ENCODE measurements at places on chromosomes 5 and 9. TPM values are rescaled to one million over a fixed set of nuclear protein-coding genes. Genes with fewer than 3 reads are reported as not detected.

The HAVCR1 gene
- total RNA-seq, result not detected

The RGMB gene
- total RNA-seq, result 14.6 TPM

The PCDHB3 gene
- 0.17 TPM for total RNA-seq

GRCh38 chr5:1840741-1841521 is 39.7 kb downstream of the NDUFS6 start:
- peaks cover 95% of the 10 kb centered on the region for H3K27me3 ChIP-seq
- no peak overlapping the region for H3K4me3 ChIP-seq
- H3K4me1 ChIP-seq, result no peaks in the 10 kb centered on the region
- no peak for DNase-seq
- H3K36me3 ChIP-seq, result no peaks in the 10 kb centered on the region

DNA sequence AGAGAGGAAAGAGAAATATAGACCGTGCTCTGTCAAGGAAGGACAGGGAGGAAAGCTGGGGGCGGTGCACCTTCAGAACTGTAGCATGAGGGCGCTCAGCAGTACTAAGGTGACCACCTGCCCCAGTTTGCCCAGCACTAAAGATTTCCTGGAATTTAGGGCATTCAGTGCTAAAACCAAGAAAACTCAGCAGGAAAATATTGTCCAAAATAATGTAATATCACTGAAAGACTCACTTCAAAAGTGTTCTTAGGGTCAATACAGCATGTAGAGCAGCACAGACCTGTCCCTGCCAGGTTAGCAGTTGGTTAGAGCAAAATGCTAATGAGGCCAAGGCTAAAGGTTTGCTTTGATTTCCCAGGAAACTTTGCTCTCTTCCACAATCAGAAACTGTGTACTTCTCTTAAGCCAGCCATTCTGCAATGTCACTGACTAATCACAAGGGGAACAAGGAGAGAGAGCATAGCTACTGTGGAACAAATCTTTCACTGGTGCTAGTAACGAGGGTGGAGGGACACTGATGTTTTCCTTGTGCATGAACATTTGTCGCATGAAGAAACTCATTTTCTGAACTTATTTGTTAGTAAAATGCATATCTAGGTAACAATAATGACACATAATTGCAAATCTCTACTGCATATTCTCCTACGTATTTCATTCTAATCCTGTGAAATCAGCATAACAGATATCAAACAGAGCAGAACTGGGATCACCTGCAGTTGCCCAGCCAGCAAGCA is 53.0 kb upstream of the GRAMD2B start:
- H3K4me3 ChIP-seq, result no peak overlapping the region
- no peaks in the 10 kb centered on the region for H3K27me3 ChIP-seq
- no peaks in the 10 kb centered on the region for H3K36me3 ChIP-seq
- H3K27ac ChIP-seq, result no peak overlapping the region

GRCh38 chr9:68704498-68704813 is 584 bp upstream of the PIP5K1B start:
- DNase-seq, result no peak
- peaks cover 36% of the 10 kb centered on the region for H3K27me3 ChIP-seq
- H3K27ac ChIP-seq, result no peak overlapping the region
- no peaks in the 10 kb centered on the region for H3K4me1 ChIP-seq
- no peak overlapping the region for H3K4me3 ChIP-seq

GRCh38 chr5:34854459-34855174 is 15.7 kb downstream of the TTC23L start:
- no peaks in the 10 kb centered on the region for H3K27me3 ChIP-seq
- no peak overlapping the region for H3K4me3 ChIP-seq
- H3K27ac ChIP-seq, result no peak overlapping the region
- no peak for DNase-seq
- no peaks in the 10 kb centered on the region for H3K36me3 ChIP-seq

GRCh38 chr5:131974016-131974415 is 28.6 kb upstream of the MEIKIN start:
- no peak overlapping the region for H3K4me3 ChIP-seq
- H3K36me3 ChIP-seq, result no peaks in the 10 kb centered on the region
- H3K27me3 ChIP-seq, result 0 out of 2 replicates have a peak, but pooled peaks cover 4% of the 10 kb centered on the region
- no peak overlapping the region for H3K27ac ChIP-seq
- no peaks in the 10 kb centered on the region for H3K4me1 ChIP-seq

GRCh38 chr5:180347702-180348101 is 5.4 kb downstream of the GFPT2 start:
- H3K4me1 ChIP-seq, result peaks cover 9% of the 10 kb centered on the region
- no peaks in the 10 kb centered on the region for H3K36me3 ChIP-seq
- no peaks in the 10 kb centered on the region for H3K27me3 ChIP-seq

DNA sequence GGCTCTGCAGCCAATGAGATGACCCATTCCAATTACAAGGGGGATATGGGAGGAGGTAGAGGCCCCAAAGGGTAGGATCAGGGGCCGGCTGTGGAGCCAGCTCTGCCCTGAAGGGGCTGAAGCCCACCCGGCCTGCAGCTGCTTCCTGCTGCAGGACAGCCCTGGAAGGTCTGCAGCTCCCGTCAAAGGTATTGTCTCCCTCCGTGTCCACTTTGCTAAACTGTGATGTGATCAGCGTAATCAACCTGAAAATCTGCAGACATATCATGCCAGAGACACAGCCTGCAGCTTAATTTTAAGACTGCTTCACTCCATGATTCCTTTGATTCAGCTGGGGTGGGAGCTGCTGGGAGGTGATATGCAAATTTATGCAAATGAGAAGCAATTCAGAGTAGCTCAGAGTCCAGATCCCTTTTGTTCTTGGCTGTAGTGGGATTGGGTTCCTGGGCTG is 90.7 kb downstream of the GADD45G start:
- H3K27me3 ChIP-seq, result peaks cover 97% of the 10 kb centered on the region
- H3K27ac ChIP-seq, result no peak overlapping the region
- H3K36me3 ChIP-seq, result no peaks in the 10 kb centered on the region
- DNase-seq, result no peak

- no peaks in the 10 kb centered on the region for H3K36me3 ChIP-seq
- no peak overlapping the region for H3K27ac ChIP-seq
- DNase-seq, result no peak
Observed at GRCh38 chr5:123001808-123002207, 34.7 kb downstream of the PPIC start.
